ENCODE measurements at places on chromosomes 2 and 18.

DNA sequence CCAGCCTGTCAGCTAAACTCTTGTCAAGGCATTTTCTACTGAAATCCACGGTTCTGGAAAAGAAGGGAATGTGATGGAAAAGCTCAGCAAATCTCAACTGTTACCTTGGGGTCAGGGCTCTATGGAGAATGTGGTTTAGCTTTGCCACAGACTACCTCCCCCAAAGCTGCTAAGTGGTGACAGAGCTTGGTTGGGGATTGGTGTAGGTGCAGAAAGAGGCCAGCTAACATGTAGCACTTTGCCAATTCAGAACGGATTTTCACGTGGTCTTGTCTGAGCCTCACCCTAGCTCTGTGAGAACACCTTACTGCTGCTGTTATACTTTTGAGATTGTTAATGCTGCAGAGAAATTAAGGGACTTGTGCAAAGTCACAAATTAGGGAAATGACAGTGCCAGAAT lies 331.1 kb downstream of the RND3 start:
- no peak for DNase-seq

DNA sequence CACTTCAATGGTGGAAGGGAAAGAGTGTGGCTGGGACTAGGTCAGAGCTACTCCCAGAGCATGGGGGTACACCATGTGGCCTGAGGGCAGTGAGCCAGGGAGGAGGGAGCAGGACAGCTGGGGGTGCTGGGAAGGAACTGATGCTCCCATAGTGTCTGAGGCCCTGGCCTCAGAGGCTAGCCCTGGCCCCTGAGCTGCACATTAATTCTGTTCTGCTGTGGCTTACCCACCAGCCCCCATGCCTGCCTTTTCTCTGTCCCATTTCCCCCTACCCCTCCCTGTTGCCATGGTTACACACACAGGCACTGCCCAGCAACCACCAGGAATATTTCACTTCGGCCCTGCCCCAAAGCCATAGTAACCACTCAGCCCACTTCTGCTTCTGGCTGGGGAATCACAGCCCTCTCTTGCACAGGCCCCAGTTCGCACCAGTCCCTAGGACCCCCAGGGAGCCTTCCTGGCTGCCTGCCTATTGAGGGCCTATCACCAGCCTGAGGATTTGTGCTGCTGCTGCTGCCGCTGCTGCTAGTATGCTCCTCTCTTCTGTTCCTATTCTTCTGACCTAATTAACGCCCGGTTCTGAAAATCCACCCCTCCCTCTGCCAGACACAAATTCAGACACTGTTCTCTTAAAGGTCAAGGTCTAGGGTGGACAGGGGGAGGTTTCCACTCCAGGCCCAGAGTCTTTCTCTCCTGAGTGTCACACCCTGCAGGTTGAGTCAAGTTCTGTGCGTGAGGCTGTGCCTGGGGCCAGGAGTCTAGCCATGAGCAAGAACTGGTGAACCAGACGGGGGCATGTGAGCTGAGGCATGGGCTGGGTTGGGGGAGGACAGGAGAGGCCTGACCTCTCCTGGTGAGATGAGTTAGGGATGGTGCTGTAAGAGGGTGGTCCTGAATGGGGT lies 87.1 kb upstream of the MCFD2 start:
- DNase-seq = no peak

DNA sequence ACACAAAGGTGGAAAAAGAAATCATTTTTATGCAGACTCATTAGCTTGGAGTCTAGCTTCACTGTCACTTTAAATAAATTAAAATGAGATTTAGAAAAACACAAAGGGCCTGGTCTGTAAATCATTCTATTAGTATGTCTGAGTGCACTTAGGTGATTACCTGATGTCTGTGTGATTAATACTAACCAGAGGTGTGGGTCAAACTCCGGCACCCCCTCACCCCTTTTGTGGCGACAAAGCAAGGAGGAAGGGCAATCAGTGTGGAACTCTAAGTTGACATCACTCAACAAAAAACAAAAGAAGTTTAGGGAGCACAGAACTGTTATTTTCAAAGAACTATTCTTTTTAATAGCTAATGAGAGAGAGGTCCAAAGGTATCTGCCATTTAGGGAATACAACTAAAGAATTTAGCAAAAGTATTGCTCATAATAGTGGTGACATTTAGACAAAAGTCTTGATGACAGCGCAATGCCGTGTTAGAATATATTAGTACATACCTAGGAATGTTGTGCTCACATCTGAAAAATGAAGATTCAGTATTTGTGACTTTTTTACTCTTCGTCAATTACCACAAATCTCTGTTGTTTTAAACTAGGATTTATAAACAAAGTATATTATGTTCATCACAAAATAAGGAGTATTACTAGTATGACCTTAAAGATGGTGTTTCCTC lies 66.3 kb downstream of the ZEB2 start:
- no peak for DNase-seq

DNA sequence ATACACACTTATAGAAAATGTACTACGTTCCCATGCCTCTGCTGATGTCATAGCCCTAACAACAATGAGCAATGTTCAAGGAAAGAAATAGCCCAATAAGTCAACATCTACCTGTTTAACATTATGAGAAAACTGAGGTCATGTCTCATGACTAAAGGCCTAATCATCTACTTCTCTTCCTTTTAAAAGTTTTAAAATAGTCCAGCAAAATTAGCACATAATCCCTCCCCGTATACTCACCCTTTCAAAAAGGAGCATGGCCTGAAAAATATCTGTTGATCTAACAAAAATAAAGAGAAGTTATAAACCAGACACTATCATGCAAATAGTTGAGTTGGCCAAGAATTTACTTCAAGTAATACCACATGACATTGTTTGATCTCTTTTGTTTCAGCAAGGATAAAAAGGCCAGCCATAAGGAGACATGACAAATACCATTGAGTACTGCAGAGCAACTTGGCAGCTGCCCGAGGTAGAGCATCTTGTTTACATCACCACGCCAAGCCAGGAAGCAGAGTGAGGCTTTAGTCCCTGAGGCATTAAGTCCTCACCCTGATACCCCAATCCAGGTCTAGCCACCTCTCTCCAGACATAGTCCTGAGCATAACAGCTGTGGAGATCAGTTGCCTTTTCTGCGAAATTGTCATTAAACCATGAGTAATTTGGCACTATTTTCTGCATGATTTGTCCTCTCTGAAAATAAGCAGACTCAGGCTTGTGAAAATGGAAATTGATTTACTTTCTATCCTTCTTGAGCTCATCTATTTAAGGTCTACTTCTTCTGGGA lies 137.4 kb upstream of the ETAA1 start:
- DNase-seq = no peak

- no peak for DNase-seq
Measured at GRCh38 chr2:98372121-98372520, 25.9 kb downstream of the CNGA3 start.

GRCh38 chr18:48548011-48548771 lies 9.4 kb downstream of the CTIF start:
- no peak for DNase-seq

DNA sequence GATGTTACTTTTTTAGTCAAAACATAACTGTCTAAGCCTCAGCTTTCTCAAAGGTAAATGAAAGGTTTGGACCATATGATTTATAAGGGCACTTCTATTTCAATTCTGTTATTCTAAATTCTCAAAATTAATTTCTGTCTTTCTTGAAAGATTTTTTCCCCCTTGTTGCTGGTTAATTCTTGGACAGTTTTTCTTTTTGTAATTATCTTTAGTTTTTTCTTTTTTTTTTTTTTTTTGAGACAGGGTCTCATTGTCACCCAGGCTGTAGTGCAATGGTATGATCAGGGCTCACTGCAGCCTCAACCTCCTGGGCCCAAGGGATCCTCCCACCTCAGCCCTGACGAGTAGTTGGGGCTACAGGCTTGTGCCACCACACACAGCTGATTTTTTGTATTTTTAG lies 121.0 kb upstream of the MYO3B start:
- no peak for DNase-seq

GRCh38 chr2:42554392-42554791 lies 14.0 kb upstream of the MTA3 start:
- DNase-seq = no peak

DNA sequence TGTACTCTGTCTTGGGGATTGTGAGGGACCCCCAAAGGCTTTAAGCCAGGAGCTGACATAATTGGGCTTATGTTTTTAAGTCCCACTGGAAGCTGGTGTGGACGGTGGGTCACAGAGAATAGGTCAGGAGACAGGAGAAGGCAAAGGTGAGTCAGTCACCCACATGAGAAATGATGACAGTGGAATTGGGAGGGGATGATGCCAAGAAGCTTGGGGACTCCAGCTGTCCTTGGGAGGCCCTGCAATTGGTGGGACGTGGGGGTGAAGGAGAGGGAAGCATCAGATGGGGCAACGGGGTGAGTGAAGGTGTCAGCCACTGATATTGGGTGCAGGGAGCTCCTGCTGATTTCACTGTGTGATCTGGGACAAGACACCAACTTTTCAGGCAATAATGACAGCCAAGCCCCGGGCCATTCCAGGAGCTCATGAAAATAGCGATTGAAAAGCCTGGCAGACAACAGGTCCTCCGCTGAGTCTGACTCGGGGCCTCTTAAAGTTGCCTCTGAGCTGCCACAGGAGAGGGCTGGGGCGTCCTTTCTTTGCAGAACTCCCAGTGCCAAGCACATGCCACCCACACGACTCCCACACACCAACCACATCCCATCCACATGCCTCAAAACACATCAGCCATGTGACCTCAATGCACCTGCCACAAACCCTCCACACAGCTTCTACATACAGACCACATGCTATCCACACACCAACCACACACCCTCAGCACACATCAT lies 13.4 kb downstream of the TNS1 start:
- DNase-seq = no peak

DNA sequence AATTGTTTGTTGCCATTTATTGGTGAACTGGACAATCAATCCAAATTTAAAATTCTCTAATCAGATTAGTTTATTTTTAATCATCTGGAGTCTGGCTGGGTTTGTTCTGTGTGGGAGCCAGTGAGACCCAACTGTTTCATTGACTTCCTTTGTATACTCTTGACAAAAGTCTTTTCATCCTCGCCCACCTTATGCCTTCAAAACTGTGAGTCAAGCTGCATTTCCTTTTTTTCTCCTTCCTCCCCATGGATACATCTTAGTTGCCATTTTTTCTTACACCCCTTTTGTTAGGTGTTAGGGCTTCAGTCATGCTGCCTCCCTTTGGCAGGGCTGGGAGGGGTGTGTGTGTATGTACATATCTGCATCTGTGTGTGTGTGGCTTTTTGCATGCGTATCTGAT lies 117.6 kb downstream of the PRKCE start:
- no peak for DNase-seq

DNA sequence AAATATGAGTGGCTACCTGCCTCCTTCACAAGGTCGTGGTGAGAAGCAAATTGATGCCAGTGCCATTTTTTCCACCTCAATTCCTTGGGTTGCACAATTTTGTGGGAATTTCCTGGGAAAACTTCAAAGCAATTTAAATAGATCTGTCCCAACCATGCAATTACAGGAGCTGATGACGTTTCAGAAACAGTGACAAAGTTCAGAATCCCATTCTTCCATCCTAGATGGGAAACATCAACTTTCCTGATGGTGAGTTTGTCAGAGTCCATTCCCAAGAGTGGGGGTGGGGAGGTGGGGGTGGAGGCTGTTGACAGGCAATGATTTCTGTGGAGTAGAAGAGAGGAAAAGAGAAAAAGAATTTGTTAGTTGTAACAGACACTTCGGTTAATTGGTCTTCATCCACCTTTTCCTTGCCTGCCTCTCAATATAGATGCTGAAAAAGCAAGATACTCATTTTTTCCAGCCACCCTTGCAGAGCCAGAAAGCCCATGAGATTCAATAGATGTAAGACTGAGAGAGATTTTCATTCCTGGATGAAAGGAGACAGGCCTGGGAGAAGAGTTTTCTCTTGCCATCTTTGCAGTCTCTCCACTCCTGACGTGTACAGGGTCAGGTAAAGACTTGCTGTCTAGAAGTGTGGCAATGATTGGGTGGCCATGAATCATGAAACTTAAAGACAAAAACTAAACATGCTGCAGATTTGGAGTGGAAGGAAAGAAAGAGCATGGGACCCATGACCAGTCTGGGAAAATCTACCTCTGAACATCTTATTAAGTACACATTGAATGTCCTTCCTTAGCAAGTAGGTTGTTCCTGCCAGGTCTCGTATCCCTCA lies 47.3 kb downstream of the SOCS6 start:
- no peak for DNase-seq

- no peak for DNase-seq
Measured at GRCh38 chr18:3799515-3799914, 349.5 kb downstream of the TGIF1 start.

DNA sequence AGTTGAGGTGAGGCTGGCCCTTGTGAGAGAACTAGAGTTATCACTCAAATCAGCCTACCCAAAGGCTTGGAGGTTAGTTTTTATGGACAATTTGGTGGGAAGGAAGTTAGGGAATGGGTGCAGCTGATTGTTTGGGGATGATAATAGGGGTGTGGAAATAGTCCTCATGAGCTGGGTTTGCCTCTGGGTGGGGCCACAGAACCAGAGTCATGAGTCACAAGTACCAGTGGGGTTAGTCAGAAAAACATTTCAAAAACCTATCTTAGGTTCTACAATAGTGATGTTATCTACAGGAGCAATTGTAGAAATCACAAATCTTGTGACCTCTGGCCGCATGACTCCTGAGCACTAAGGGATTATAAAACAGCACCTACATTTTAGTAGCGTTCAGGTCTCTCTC lies 630.1 kb upstream of the PIK3C3 start:
- no peak for DNase-seq

- no peak for DNase-seq
Measured at GRCh38 chr2:162244541-162245031, 1.3 kb upstream of the FAP start.

GRCh38 chr2:148970385-148970784 lies 68.1 kb upstream of the LYPD6B start:
- DNase-seq = no peak

DNA sequence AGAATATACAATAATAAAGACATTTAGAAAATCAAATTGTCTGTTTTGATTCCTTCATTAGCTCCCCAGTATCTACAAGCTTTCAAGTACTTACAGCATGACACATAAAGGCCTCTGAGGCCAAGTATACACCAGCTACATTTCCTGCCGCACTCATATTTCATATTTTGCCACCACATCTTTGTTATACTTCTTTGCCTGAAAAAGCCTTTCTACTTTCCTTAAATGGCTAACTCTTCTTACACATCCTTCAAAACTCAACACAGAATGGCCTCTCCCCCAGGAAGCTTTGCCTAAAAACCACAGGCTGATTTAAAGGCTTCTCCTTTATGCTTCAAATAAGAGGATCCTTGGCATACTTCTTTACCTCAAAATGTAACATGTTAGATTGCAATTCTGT lies 4.5 kb downstream of the STK17B start:
- no peak for DNase-seq

GRCh38 chr2:154386186-154386585 lies 312.3 kb upstream of the KCNJ3 start:
- no peak for DNase-seq

GRCh38 chr2:40129725-40130124 lies 322.2 kb downstream of the SLC8A1 start:
- DNase-seq = no peak
